NCI-H1417 (cell line): ENCODE measurements at places on chromosomes 1 and 21.

DNA sequence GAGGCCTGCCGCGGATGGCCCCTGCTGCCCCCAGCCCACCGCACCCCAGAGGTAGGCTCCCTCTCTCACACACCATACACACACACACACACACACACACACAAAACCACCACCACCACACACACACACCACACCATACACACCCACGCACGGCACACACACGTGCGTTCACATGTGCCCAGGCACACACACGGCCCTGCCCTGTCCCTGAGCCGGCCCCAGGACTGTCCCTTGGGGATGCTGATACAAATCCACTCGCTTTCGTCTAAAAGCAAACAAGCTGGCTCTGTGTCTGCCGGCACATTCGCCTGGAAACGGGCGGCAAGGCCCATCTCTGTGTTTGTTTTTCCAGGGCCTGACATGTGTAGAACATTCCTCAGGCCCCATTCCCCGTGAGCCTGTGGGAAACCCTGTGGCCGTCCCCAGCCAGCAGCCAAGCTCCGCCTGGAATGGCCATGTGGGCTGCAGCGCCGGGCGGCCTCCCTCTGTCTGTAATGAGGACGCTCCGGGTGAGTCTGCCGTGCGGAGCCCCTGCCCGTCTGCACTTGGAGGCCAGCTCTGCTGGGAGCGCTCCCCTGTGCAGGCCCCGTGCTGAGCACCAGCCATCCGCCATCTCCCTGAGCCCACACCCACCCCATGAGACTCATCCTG lies 67.4 kb downstream of the DMRTB1 start:
- DNase-seq, result no peak

GRCh38 chr1:39275836-39276507 lies 71.5 kb downstream of the MACF1 start:
- no peak for DNase-seq

DNA sequence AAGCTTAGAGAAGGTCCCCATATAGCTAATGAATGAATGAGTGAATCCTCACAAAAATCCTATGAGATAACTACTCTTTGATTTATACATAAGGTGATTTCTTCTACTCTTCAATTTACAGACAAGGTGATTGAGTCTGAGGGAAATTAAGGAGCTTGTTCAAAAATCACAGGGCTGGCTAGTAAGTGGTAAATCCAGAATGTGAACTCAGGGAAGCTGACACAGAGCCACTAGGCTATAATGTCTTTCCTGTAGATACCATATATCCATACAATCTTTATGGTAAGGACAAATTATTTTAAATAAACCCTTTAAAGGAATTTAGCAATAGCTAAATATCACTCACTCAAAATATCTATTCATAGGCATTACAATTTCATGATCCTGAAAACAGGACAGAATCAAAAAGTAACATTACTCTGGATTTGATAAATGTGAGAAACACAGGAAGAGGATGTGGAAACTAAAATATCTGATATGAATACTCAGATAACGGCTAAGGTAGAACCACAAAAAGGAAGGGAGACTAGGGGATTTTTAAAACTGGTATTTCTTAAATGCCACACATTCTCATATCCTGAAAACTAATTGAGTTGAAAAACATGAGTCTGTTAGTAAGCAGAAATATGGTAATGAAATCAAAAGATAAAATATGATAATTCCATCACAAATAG lies 108.2 kb downstream of the NBPF12 start:
- DNase-seq, result no peak

GRCh38 chr1:203584035-203584434 lies 42.6 kb upstream of the ATP2B4 start:
- no peak for DNase-seq

GRCh38 chr1:232084584-232085223 lies 458.1 kb downstream of the DISC1 start:
- no peak for DNase-seq
